Activated T-helper 9 cell treated with anti-CD3 and anti-CD28 coated beads, Interleukin-2, amount 50 U/mL, for 16 hours (primary cell): ENCODE measurements at places on chromosomes 12 and 14.

DNA sequence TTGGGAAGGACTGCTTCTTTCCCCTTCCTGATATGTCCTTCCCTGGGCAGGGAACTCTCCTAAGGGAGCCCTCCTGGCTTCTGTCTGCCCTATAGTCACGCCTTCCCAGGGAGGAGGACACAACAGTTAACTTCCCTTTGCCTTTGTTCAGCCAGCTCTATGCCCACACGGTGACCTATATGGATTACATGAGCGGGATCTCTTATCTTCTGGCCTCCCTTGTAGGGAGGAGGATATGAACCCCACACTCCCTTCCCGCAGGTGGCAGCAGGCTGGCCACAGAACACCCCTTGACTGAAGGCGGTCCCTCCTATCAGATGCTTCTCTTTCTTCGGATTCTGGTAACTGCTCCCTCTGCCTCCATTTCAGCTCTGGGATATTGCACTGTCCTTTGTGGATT is 135.6 kb upstream of the MAX start:
- no peak for DNase-seq

- no peak for DNase-seq
Observed at GRCh38 chr12:68224613-68225285, 861 bp downstream of the IL26 start.

DNA sequence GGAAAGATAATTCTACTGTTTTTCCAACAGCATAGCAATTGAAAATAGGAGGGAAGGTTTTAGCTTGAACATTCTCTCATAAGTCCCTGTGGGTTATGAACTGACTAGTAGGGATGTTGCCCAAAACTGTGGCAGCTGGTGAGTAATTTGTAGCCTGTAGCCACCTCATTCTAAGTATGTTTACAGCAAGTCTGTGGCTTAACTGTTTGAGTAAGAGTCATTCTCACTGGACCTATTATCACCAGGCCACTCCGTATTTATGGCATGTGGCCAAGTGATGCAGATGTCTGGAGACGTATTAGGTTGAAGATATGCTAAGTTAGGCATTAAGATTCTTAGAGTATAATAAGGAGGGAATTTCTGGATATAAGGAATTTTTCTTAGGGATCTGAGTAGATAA is 458.3 kb downstream of the ETNK1 start:
- DNase-seq = no peak

GRCh38 chr12:67245571-67245970 is 23.6 kb upstream of the CAND1 start:
- no peak for DNase-seq

DNA sequence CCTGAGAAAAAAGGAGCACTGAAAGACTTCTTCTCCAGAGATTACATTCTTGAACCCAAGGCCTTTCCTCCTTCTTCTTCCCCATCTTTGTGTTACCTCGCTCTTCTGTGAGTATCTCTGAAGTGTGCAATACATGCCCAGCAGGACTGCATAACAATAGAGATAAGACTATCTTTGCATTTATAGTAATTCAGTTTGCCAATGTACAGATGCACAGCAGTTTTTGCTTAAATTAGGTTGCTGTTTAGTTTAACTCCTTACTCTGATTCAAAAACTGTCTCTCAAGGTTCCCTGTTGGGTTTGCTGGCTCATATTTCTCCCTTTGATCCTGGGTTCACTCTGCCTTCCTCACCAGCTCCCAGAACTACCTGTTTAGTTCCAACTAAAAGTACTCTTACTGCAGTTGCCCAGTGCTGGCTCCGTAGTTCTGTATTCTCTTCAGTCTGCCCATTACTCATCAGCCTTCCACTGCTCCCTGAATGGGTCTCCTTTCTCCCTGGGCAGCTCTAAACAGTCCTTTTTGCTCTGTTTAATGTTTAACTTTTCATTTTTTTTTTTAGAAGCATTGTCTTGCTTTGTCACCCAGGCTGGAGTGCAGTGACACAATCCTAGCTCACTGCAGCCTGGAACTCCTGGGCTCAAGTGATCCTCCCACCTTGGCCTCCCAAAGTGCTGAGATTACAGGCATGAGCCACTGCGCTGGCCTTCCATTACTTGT is 180.6 kb upstream of the CAND1 start:
- DNase-seq = no peak
